ENCODE measurements at places on chromosomes 2 and 18.

- DNase-seq: no peak
Measured at GRCh38 chr2:241788572-241788971, 11.9 kb downstream of the GAL3ST2 start.

GRCh38 chr18:4353853-4354418, 101.2 kb downstream of the DLGAP1 start:
- no peak for DNase-seq

DNA sequence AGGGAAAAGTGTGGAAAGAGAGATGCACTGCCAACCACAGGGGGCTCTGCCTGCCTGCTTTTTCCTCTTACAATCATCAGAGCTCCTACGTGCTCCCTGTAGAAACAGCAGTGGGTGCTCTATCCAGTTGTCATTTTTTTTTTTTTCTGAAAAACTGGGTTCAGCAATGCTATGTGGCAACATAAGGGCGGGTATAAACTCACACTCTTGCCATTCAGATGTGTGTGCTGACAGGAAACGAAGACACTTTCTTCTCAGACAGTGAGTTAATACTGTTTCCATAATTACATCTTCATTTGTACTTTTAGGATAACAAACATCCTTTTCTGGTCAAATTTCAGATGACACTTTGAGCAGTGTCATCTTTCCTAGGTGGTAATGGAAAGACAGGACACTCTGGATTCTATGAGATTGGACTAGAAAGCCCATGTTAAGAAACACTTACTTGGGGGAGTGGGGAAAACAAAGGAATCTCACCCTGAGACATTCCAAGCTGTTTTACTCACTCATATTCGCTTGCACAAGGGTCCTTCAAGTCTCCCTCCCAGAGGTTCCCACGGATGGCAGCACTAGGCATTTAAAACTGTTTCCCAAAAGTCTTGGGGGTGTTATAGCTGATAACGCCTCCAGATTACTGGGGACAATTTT, 41.3 kb downstream of the CCDC93 start:
- DNase-seq: no peak

DNA sequence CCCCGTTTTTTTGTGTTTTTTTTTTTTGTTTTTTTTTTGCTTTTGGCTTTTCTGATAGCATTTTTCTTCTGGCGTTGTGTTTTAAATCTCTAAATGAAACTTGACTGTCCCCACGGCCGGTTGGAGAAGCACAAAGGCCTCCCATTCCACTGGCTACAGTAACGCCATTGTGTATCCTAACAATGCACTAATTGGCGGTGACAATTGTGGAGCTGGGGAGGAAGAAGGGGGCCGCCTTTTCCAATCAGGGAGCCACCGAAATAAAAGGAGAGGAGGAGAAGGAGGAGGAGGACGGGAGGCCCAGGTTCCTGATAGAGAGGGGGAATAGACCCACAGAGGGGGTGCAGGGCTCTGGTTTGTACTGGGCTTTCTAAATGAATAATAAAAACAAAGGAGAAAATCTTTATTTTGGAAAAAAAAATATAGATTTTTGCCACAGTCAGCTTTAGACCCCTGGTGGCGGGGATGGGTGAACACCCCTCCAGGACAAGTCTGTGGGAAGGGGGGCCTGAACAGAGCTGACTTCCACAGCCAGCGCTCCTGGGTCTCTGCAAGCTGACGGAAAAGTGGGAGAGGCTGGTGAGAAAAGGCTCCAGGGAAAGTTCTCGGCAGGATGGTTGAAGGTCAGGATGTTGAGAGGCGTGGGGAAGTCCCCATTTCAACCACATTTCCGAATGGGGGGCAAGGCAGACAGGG, 43.7 kb upstream of the FZD5 start:
- no peak for DNase-seq

DNA sequence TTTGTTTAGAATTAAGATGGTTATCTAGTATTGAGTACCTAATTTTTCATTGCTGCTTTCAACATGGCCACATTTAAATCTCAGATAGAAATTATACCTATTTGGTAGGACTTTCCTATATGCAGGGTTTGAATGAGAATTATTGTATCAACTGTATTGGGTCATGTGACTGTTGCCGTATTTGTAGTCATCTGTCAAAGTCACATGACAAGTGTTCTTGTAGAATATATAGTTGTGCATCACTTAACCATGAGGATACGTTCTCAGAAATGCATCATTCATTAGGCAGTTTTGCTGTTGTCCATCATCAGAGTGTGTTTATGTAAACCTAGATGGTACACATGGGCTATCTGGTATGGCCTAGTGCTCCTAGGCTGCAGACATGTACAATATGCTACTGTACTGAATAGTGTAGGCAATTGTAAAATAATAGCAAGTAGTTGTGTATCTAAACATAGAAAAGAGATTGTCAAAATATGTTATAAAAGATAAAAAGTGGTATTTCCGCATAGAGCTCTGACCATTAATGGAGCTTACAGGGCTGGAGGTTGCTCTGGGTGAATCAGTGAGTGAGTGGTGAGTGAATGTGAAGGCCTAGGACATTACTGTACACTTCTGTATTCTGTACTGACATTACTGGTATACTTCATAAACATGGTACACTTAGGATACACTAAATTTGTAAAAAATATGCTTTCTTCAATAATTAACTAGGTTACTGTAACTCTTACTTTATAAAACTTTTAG, 123.7 kb downstream of the MAP4K4 start:
- DNase-seq: no peak

DNA sequence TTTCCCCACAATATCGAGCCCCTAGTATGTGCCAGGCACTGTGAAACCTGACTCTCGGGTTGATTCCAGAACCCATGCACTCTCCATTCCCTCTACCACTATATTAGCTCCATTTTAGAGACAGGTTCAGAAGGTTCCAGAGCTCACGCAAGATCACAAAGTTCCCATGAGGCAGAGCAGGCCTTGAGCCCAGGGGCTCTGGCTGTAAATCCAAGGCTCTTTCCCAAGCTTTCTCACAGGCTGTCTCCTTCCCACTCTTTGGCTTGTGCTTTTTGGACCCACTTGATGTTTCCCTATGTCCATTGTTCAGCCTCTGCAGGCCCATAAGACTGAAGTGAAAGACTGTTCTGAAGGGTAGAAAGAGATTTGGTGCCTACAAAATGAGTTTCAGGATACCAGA, 15.7 kb downstream of the KIAA2012 start:
- DNase-seq: no peak

- no peak for DNase-seq
Measured at GRCh38 chr2:149443150-149443549, 112.8 kb downstream of the LYPD6 start.

Data from NCI-H1436 treated with DMSO at 0.1 percent for 48 hours (cell line).